NT2/D1 (cell line): ENCODE measurements at places on chromosomes 11 and 22.
A peak's percentile ranks its signal among the peaks of the same experiment; 100 is the strongest.

DNA sequence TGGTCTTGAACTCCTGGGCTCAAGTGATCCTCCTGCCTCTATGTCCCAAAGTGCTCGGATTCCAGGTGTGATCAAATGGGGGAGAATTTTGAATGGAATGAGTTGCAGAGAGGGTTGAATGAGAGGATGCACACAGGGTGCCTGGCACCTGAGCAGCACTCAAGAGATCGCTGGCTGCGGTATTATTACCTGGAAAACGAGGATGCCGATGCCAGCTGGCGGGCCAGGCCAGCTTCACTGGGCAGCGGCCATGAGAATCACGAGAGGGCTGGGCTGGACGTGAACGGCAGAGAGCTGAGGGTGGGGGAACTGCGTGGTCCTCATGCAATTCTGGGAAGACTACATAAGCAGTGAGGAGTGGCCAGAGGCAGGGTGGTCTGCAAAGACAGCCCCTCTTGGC is 2.9 kb downstream of the MGAT3 start:
- DNase-seq, result no peak

GRCh38 chr11:127223026-127223425 is 222.5 kb upstream of the KIRREL3 start:
- DNase-seq, result peak; percentile 5

DNA sequence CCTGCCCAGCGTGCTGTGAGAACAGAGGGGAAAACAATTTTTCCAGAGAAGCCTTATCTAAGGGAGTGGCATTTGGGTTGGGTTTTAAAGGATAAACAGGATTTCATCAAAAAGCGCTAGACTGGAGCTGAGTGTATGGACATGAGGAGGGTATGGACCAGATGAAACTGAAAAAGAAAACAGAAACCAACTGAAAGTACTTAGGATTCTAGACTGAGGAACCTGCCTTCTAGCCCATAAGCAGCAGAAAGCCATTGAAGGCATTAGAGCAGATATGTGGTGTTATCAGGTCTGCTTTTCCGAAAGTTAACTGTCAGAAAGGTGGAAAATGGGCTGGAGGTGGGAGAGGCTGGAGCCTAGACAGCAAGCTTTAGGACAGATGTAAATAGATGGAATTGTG is 340.0 kb upstream of the MPPED2 start:
- DNase-seq, result no peak

DNA sequence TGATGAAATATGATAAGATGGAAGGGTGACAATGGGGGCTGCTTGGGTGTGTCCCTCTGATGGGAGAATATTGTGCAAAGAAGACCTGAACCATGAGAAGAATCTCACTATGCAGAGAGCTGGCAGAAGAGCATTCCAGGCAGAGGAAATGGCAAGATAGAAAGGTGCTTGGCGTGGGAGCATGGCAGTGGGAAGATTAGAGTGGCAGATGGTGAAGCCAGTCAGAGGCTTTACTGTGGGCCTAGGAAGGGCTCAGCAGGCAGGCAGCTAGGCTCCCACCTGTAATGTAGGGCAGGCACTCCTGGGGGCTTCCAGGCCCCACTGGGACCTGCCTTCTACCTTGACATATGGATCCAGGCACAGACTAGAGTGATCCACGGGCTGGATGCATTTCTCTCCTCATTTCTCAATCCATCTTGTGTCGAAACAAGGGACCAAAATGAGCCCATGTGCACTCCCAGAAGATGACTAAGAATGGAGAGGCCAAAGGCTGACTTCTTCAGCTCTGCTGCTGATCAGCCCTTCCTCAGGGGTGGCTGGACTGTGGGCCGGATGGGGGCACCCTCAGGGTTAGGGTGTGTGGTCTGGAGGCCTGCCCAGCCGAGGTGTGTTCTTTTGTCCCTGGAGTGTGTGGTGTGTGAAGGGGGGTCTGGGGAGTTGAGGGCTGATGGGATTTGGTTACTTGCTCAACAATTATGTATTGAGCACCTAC is 88.3 kb downstream of the TSPAN18 start:
- no peak for DNase-seq

DNA sequence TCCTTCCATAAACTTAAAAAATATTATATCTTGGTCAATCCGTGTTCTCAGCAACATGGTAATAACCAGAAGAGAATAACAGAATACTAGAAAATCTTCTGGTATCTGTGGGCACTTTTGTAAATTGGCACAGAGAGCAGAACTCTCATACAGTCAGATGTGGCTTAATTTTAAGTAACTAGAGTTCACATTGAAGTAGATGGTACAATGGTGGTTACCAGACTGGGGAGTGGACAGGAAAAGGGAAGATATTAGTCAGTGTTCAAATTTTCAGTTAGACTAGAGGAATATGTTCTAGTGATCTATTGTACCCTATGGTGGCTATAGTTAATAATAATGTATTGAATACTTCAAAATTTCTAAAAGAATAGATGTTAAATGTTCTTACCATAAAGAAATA is 6.9 kb downstream of the OR52H1 start:
- no peak for DNase-seq

DNA sequence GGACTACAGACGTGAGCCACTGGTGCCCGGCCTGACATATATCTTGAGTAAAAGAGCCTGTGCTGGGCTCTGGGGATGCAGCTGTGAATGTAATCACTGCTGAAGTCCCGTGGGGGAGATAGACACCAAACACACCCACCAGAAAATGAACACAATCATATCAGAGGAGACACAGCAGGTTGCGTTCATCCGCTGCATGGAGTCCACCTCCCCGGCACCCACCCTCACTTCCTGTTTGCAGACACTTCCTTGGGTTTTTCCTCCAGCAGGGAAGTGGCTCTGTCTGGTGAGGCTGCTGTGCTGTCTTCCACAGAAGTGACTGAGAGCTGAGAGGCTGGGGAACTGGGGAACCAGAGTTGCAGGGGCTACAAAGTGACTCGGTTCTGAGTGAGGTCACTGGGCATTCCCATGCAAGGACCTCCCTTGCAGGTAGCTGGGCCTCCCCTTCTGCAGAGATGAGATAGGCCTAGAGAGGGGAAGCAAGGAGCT is 7.2 kb downstream of the MICALL1 start:
- DNase-seq, result no peak

DNA sequence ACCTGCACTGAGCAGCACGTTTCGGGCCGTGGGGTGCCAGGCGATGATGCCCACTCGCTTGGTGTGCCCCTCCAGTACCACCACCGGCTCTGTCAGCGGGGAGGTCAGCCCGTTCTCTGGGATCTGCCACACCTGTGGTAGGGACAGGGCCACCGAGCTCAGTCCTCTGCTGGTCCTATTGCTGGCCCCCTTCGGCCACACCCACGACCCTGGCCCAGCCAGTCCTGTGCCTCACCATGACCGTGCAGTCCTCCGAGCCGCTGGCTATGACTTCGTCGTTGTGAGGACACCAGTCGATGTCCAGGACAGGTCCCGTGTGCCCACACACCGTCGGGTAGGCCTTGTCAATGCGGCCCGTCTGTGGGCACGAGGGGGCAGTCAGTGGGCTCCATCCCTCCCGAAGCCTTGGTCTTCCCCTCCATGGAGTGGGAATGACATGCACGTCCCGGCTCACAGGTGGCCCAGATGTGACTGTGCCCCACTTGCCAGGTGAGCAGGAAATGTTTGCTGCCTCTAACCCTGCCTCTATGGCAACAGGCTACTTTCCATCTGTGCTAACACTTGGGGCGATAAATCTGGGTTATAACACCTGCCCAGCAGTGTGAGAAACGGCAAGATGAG is 1.4 kb downstream of the CORO1B start:
- no peak for DNase-seq

GRCh38 chr11:19734171-19734570 is 21.5 kb downstream of the NAV2 start:
- DNase-seq, result no peak

DNA sequence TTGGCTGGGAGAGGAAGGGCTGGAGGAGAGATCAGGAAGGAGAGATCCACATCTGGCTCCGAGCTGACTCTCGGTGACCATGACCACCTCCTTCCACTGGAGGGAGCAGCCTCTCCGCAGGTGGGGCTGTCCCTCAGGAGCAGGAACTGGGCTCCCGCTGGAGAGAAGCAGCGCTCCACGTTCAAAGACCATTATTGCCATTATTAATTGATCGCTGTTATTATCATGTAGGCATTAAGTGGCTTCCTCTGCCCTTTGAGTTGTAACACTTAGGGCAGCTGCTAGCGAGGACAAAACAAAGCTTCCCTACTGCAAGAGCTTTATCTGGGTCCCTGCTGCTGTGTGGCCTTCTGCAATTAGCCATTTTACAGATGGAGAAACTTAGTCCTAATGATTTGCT is 251.9 kb downstream of the ST3GAL4 start:
- no peak for DNase-seq

- DNase-seq, result no peak
Observed at GRCh38 chr11:93700830-93701229, 39.3 kb downstream of the CEP295 start.

DNA sequence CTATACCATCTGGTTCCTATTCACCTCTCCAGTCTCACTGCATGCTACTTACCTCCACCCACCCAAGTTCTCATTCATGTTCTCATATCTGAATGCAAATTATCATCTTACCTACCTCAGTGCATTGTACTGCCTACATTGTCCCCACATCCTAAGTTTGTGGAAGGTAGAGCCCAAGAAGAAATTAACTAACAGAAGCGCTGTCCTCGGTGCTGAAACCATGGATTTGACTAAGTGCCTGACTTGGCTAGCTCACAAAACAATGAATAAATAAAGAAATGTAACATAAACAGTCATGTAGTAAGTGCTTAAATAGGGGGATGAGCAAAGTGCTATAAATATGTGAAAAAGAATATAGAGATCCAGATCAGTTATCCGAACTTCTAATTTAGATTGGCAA is 63.2 kb downstream of the GRIA4 start:
- peak; percentile 50 for DNase-seq

- DNase-seq, result no peak
Observed at GRCh38 chr22:40420341-40421081, 50.1 kb downstream of the SGSM3 start.

DNA sequence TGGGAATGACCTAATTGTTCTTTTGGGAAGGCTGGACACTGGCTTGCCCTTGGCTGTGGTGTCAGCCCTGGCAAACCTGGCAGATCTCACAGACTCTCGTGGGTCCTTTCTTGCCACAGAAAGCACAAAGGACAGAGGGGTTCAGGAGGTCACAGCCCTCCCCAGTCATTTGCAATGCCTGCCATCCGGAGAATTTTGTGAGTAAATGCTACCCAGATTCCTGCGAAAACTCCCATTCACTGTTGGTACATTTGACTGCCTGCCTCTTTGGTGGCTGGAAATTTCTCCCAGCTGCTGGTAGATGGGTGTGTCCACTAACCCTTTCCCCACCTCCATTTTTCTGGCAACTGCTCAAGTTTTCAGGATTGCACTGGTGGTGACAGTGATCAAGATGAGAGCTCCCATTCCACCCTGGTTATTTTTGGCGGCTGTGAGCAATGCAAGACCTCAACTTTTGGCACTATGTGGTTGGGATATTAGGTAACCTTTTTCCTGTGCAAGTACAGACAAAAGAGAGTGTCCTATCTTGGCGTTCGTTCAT is 155.7 kb downstream of the NAV2 start:
- no peak for DNase-seq

DNA sequence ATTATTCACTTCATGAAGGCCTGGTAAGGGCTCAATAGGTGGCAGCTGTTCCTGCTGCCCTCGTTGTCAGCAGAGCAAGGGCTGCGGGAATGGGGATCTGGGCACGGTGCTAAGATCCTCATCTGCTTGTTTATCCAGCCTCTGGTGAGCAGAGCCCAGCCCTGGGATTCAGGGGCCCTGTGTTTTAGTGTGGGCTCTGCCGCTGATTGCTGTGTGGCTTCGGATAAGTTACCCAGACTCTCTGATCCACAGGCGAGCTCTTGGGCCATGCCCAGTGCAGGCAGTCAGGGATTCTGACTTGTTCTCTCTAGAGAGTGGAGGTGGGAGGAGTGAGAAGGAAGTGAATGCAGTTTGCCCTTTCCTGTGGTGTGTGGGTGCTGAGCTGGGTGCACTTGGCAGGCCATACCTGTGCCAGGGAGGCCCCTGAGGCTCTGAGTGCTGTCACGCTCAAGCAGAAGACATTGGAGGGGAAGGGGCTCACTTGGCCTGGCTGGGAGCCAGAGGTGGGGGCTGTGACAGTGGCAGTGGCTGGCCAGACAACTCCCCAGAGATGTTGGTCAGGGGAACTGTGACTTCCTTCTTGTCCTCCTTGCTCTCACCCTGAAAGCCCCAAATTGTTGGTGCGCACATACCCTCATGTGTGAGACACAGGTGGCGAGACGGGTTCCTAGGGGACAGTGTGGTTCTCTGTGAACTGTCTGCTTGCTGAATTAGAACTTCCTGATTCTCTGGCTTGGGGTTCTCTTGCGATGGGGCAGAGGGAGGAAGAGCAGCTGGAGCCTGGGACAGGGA is 43.7 kb downstream of the CD82 start:
- no peak for DNase-seq

- no peak for DNase-seq
Observed at GRCh38 chr22:28398981-28399380, 280.7 kb downstream of the TTC28 start.

GRCh38 chr11:13772223-13773046 is 104.0 kb downstream of the FAR1 start:
- DNase-seq, result peak; percentile 64

DNA sequence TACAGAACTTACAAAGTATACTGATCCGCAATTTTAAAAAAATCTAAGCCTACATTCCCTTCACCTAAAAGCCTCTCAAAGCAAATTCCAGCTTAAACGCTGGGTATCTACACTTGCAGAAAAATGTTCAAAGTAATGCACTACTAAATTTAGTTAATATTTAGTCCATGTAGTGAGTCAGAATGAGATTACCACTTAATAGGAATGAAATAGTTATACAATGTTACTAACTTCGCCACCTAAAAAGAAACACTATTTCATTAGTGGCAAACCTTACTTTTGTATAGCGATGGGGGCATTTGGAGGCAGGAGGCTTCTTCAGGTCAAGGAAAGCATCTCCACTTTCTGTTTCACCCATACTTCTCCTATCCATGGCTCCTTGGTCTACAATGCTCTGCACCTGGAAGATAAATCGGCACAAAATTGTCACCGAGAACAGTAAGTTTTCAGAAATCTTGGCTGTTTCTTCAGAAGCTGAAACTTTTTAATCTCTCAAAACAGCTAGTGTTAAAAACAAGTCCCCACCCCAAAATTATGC is 1.2 kb downstream of the EIF4ENIF1 start:
- no peak for DNase-seq

GRCh38 chr11:123505546-123506299 is 75.7 kb downstream of the GRAMD1B start:
- DNase-seq, result no peak

GRCh38 chr11:131889760-131890581 is 519.6 kb downstream of the NTM start:
- peak; percentile 63 for DNase-seq

DNA sequence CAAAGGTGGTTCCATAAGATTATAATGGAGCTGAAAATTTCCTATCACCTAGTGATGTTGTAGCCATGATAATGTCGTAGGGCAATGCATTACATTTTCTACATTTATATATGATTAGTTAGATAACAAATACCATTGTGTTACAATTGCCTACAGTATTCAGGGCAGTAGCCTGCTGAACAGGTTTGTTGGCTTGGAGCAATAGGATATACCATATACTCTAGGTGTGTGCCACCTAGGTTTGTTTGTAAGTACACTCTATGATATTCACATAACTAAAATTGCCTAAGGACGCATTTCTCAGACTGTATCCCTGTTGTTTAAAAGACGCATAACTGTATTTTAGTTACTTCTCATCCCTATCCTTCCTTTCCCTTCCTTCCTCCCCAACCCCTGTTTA is 13.6 kb downstream of the PLEKHB1 start:
- DNase-seq, result no peak
